ENCODE measurements at places on chromosomes 5 and 9. TPM values are rescaled to one million over a fixed set of nuclear protein-coding genes. Genes with fewer than 3 reads are reported as not detected.

DNA sequence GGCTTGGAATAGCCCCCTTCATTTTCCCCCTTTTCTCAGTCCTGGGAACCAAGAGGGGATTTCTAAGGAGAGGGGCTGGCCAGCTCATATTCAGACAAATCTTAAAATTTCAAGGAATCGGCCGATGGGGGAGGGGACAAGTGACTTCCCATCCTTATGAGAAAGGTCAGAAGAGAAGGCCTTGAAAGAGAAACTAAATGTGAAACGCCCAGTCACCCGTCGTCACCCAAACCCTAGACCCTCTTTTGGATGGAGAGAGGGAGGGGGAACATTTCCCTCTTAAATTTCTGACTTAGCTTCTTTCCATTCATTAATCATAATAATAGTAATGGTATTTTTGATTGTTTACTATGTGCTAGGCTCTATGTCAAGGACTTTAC is 850 bp upstream of the CCL19 start:
- DNase-seq: no peak

PPP2R2B gene
- 22.5 TPM for total RNA-seq

IFNA13 gene
- total RNA-seq: not detected

DNA sequence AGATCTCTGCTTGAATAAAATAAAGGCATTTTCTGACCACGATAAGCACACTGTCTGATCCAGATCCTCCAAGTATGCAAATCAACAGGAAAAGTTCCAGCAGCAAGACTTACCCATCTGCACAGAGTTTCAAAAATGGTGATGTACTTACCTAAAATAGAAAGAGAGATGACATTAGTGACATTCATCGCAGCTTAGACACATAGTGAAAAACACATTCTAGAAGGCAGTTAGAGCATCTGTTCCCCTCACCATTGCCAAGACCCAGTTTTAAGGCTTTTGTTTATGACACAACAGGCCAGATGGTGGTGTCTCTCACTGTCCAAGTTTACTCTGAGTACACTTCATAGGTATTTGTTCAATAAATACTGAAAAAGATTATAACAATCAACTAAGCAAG is 207.7 kb downstream of the PDE4D start:
- DNase-seq: no peak

GRCh38 chr5:74850789-74851425 is 15.3 kb downstream of the FAM169A start:
- DNase-seq: no peak

DNA sequence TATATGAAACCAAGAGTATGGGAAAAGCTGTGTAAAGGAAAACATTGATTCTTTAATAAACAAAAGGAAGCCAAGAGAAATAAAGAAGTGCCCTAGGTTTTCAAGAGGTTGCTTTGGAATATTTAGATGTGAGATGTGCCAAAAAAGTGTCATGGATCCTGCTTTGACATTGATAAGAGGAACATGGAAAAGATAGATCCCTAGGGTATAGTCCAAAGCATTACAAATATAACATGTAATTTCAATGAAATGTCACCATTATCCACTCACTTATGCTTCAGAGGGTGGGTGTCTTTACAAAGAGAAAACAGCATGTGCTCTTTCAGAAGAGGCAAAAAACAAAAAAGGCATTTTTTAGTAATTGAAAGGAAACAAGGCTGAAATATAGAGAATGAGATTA is 1196.7 kb downstream of the EFNA5 start:
- no peak for DNase-seq

DNA sequence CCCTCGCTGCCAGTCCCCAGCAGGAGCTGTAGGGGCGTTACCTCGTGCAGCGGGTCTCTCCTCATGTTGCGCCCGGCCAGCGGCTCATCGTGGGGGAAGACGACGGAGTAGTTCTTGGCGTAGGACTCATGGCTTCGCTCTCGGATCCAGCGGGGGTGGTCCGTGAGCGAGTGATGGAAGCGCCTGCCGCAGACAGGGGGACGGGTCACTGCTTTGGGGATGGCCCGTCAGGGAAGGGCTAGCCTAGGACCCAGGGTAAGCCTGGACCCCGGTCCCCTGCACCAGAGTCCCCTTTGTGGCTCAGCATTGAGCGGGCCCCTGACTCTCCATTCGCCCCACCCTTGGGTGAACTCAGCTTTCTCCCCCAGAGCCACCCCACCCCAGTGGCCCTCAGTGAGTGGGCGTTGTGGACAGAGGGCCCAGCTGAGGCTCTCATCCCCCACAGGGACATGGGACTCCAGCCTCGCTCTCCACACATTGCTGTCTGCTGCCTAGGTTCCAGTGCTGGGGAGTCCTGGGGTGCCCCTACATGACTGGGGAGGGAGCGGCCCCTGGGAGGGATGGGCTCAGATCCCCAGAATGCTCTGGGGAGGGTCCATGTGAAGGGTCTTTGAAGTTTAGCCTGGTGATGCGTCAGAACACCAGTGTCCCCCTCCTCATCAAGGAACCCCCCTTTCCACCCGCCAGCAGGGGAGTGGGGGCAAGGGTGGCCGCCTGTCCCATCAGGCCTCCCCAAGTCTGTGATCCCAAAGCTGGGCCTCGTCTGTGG is 29.7 kb downstream of the SARDH start:
- DNase-seq: no peak

DNA sequence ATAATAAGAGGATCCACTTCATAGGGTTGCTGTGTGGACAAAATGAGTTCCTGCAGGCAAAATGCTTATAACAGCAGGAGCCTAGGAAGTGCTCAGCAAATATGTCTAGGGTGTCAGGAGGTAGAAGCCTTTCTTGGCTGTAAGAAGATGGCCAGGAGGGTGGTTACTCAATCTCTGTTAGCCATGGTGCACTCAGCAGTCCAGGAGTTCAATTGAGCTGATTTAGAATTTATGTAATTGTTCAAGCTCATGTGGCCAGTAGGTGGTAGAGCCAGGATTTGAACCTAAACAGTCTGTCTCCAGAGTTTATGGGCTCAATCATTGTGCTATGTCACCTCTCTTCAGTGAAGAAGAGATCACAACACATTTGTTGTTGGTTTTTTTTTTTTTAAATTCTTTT is 381.2 kb downstream of the KIF4B start:
- DNase-seq: no peak

ADGRV1 gene
- 127 TPM for total RNA-seq

DNA sequence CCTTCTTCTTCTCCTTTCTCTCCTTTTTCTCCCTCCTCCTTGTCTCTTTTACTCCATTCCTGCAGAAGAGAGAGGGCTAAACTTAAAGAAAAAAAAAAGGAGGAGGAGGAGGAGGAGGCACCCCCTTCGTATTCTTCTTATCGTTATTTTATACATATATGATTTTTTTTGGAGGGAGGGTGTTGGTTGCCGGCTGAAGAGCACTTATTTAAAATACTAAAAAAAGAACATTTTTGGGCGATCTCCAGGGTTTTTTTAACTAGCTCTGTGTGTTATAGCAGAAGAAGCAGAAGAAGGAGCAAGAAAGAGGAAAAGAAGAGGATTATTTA is 381 bp downstream of the NR2F1 start:
- DNase-seq: no peak

GRCh38 chr5:178205749-178206047 is 1.4 kb downstream of the HNRNPAB start:
- DNase-seq: no peak

DNA sequence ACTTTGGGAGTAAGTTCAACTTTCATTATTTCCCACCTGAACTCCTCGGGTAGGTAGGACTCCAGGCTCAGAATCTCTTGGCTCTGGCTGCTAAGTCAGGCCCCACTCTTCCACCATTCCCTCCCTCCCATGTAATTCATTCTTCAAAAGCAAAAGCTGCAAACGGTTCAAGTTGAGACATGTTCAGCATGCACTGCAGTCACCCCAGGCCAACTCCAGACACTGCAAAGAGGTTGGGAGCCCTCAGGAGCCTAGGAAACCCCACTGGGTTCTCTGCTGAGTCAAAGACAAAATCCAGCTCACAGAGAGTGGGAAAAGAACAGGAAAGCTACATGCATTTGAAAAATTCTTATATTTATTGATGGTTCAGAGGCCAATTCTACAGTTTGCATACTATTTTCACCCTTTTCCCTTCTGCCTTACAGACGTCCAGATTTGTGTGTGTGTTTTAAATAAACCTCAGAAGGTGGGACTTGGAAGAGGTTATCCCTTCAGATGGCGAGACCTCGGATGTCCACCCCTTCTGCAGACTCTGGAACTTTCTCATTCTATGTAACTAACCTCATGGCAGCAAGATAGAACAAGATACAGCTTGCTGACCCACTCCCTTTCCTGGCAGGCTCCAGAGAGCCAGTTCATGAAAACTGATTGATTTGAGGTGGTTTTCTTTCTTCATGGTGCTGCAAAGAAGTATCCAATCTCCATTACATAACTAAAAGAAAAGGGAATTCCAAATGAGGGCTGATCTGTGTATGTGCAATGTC is 65.7 kb upstream of the EQTN start:
- DNase-seq: no peak

TRIM23 gene
- 16.6 TPM for total RNA-seq

DNA sequence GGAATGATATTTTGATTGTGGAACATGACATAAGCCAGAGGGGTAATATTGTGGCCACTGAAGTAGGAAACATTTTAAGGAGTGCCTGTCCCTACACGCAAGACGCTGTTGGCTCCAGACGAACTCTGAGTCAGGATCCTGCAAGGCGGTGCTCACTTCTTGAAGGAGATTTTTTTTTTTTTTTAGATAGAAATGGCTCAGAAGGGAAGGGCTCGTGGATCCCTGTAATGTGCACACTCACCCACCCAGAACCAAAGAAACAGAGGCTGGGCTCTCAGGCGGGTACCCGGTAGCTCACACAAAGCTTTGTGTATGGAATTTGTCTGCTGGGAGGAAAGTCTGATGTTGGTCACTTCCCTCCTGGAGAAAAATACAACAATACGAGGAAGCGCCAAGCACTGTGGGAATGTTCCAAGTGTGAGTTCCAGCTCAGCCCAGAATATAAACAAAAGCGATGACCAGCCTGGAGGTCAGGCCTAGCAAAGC is 25.7 kb downstream of the RAPGEF1 start:
- no peak for DNase-seq

DNA sequence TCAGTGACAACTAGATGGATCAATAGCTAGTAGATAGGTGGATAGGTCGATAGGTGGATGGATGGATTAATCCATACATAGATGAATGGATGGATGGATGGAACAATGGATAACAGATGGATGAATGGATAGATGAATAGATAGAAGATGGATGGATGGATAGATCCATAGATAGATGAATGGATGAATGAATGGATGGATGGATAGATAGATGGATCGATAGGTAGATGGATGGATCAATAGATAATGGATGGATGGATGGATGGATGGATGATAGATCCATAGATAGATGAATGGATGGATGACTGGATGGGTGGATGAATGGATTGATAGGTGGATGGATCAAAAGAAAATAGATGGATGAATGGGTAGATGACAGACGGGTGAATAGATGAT is 5.1 kb downstream of the SLC6A3 start:
- no peak for DNase-seq

LHX3 gene
- total RNA-seq: not detected

BTNL8 gene
- total RNA-seq: 0.22 TPM

GRCh38 chr9:93355827-93356226 is 95.7 kb upstream of the FAM120A start:
- DNase-seq: no peak

IFNB1 gene
- total RNA-seq: not detected

- DNase-seq: no peak
Observed at GRCh38 chr9:91903126-91903911, 46.7 kb downstream of the ROR2 start.

DNA sequence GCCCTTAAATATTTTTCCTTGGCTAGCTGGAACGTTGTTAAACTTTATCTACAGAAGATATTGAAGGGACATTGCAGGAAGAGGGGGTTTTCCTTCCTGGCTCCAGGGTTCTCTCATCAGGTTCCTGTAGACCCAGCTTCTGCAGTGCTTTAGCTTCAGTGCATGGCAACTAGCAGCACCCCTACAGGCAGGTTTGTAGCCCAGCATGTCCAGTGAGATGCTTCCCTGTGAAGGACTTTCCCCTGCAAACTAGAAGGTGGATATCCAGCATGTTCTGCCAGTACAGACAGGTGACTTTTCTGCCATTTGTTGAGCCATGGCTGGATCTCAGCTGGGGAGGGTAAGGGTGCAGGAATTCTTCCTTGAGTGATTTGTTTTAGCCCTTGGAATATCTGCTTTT is 10.4 kb downstream of the CCL28 start:
- peak; percentile 4 for DNase-seq

- DNase-seq: no peak
Observed at GRCh38 chr5:177509991-177510566, 453 bp upstream of the DOK3 start.

- DNase-seq: peak; percentile 3
Observed at GRCh38 chr5:105218018-105218417, 1655.4 kb upstream of the NUDT12 start.

GLRA1 gene
- not detected for total RNA-seq

DNA sequence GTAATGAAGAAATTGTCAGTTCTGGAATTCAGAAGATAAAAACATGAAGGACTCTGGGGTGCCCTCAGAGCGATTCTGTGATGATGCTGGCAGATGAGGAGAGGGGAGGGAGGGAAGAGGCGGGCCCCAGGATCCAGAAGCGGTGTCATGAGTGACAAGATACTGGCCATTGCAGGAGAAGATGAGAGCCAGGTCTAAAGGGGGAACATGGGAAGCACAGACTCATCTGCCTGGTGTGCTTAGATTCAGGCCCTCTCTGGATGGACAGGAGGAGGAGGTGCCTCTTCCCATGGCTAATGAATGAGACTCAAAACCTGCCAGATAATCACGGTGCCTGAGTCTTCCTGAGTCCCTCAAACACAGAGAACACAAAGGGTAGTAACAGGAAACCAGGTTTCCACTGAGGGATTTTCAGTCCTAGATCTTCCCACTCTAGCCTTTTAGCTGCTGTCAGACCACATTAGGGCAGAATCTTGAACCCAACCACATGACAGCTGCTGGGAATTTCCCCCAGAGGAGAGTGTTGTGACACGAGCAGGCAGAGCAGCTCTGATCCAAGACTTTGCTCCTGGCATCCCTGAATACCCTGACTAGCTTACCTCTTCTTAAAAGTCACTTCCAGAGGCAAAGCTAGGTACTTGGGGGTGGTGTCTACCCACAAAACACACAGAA is 28.2 kb upstream of the HSPA9 start:
- DNase-seq: peak; percentile 40

ZFP62 gene
- 65.4 TPM for total RNA-seq

PCDHB13 gene
- total RNA-seq: 3.0 TPM

GRCh38 chr5:141742144-141742543 is 60.1 kb upstream of the ARAP3 start:
- DNase-seq: no peak

TLE1 gene
- total RNA-seq: 54.7 TPM

FOXD1 gene
- 0.12 TPM for total RNA-seq

Data from neural progenitor cell (in vitro differentiated cells).